ENCODE measurements at places on chromosomes 5 and 9.

GRCh38 chr9:78236551-78236910 is 656 bp downstream of the CEP78 start:
- DNase-seq, result peak; percentile 54

- DNase-seq, result no peak
Observed at GRCh38 chr5:59161221-59162105, 578.6 kb downstream of the RAB3C start.

- DNase-seq, result no peak
Observed at GRCh38 chr5:91635950-91636734, 253.0 kb upstream of the ARRDC3 start.

DNA sequence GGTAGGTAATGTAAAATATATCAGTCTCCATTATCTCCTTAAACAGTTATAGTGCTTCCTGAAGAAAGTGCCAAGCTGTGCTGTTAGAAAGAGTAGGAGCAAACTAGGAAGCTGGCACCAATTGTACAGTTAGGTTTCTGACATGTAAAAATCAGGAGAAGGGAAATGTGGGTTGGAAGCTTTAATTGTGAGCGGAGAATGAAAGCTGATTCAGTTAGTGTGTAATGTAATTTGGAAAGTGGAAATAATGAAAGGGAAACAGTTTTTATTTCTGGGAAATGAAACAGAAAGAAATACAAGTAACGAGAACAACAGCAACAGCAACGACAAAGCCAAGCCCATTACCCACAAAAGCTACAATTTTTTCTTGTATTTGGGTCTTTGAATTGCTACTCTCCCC is 48.8 kb upstream of the JAK2 start:
- DNase-seq, result no peak

- no peak for DNase-seq
Observed at GRCh38 chr9:93636667-93637066, 60.3 kb downstream of the PHF2 start.

GRCh38 chr5:113531481-113532159 is 18.1 kb downstream of the YTHDC2 start:
- DNase-seq, result no peak

DNA sequence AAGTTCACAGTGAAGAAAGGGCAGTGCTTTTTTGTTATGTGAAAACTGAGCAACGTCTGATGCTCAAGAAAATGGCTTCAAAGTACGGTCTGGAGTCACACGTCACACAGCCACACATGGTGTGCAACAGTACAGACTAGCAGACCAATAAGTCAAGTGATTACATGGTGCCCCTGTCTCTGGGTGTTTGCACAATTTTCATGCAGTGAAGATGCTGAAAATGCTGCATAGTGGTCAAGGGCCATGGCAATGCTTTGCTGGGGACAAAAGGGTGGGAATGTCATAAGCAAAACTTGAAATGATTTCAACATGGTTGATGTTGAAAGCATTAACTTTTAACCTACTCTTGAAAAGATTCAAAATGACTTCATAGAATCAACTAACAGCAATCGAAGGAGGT is 231.2 kb downstream of the EBF1 start:
- no peak for DNase-seq
